GM18507 (cell line): ENCODE measurements at places on chromosomes 4 and X.

GRCh38 chrX:68249401-68249831 is 183.9 kb downstream of the OPHN1 start:
- no peak for DNase-seq

DNA sequence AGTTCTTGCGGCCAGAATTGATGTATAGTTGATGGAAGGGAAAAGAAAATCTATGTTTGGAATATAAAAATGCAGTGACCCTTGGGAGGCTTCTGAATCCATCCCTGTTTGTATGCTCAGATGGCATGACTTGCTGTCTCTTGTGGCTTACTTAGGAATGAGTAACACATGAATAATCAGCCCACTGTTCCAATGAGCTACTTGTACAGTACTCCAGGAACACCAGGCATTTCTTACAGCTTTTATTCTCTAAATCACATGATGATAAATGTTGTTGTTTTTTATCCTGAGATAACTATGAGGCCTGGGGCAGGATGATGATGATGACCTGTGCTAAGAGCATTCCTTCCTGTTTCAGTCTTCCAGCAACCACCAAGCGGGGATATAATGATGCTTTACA is 18.9 kb downstream of the TMPRSS11E start:
- DNase-seq: no peak

DNA sequence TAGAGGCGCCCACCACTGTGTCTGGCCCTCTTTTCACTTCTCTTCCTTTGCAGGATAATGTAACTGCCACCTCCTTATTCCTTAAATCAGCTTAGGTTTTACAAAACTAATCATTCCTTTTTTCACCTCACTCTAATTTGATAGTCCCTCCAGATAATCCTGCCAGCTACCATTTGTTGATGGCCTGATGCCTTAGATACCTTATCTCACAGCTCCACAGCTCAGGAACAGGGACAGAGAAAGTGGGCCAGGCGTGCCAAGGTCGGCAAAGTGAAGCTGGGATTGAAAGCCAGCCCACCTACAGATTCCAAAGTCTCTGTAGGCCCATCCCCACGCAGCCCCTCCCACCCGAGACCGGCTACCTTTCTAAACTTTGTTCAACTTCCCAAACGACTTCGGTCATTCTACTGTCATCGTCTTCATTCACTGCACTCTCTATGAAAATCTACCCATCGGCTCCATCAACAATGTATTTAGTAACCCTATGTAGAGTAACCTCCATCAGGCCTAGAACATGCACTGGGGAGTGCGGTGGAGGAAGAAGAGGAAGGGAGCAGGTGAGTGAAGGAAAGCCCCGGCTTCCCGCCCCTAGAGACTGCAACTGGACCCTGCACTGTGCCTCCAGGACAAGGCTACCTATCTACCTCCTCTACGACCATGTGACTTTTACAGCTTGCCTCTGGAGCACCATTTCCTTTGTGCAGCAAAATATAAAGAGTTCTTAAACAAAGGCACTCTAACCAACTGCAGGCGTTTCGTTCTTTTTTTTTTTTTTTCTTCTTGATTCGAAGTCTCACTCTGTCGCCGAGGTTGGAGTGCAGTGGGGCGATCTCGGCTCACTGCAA is 1.5 kb downstream of the CASP6 start:
- DNase-seq: no peak

DNA sequence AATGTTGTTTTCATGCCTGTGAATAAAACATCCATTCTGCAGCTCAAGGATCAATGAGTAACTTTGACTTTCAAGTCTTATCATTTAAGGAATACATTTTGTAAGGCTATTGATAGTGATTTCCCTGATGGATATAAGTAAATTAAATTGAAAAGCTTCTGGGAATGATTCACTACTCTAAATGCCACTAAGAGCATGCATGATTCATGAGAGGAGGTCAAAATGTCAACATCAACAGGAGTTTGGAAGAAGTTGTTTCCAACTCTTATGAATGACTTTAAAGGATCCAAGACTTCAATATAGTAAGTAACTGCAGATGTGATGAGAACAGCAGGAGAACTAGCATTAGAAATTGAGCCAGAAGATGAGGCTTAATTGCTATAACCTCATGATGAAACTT is 1487.3 kb downstream of the PCDH7 start:
- DNase-seq: no peak

GRCh38 chrX:6986915-6987314 is 160.6 kb upstream of the STS start:
- no peak for DNase-seq

GRCh38 chrX:19017271-19017670 is 33.4 kb upstream of the PHKA2 start:
- peak; percentile 1 for DNase-seq

DNA sequence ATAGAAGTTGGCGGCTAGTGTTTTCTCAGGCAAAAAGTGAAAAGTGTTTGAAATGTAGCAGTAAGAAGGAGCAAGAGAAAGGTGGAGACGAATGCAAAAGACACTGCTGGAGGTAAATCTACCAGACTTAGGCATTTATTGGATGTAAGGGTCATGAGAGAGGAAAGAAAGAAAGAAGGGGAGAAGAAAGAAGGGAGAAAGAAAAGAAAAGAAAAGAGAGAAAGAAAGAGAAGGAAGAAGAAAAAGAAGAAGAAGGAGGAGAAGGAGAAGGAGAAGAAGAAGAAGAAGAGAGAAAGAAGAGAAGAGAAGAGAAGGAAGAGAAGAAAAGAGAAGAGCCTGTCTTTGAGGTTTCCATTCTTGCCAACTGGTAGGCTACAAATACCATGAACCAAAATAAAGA is 31.2 kb downstream of the OPHN1 start:
- DNase-seq: no peak

DNA sequence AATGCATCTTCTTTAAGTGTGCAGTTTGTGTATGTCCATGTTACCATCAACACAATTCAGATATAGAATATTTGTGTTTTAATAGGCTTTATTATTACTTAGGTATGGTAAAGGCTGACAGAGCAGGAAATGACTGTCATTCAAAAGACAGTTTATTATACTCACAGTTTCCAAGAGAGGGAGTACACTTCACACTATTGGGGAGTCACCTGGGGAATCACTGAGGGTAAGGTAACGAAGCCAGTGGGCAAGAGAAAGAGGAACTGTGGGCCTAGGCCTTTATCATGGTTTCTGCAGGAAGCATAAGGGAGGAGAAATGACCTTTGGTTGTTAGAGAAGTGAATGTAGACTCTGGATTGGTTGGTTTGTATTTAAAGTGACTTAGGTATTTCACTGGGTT is 235.1 kb upstream of the HCCS start:
- DNase-seq: no peak

- DNase-seq: no peak
These were observed 653 bp downstream of the HHIP start for GRCh38 chr4:144646523-144647094.

DNA sequence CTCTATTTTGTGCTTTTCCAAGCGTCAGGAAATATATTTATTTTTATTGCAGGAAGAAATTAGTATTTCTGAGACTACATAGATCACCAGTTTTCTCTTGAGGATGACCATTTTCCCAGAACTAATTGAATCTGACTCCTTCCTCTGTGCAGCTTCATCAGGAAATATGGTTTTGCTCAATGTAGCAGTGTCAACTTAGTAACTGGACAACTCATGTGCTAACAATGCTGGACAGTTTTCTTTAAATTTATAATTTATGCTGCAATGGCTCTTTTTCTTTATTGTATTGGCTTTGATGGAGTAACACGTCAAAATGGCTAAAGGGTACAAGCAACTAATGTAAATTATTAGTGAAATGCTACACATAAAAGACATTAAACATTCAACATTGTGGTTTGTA is 531.5 kb downstream of the ANKRD50 start:
- no peak for DNase-seq

DNA sequence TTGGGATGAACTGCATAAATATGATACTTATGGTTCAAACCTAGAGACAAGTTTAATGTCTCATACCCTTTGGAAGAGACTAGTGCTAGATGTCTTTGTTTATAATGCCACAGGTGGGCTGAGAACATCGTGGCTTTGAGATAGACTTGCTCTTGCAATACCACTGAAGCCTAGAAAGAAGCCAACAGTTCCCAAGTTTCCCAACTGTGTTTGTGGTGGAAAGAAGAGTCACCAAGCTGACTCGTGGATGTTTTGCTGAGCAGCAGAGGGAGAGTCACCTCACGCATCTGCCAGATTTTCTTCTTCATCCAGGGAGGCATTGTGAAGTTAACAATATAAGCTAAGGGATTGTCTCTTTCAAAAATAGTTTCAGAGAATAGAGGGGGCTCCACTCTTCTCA is 1076.2 kb downstream of the C4orf33 start:
- DNase-seq: no peak

DNA sequence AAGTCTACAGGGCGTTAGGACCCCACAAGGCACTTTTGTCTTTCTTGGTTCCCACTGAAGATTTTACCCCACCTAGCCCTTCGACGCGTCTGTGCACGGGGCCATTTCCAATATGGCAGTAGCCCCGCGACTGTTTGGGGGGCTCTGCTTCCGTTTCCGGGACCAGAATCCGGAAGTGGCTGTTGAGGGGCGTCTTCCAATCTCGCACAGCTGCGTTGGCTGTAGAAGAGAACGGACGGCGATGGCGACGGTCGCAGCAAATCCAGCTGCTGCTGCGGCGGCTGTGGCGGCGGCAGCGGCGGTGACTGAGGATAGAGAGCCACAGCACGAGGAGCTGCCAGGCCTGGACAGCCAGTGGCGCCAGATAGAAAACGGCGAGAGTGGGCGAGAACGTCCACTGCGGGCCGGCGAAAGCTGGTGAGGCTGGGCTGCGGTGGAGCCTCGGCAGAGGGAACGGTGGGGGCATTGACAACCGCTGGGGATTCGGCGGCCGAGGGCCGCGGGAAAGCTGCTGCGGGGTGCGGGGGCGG is at the start of gene USP11:
Gene USP11 (plus strand): TSS at position 207 of the 530 bp plus-strand sequence. CDS start 35 bp downstream, at position 242.
- DNase-seq: no peak

- DNase-seq: no peak
These were observed 34.2 kb upstream of the SLIT2 start for GRCh38 chr4:20217521-20217920.

- no peak for DNase-seq
These were observed 103.9 kb downstream of the AASDH start for GRCh38 chr4:56283375-56283774.

GRCh38 chr4:139642364-139642763 is 23.3 kb upstream of the MGST2 start:
- no peak for DNase-seq

- no peak for DNase-seq
These were observed 44.4 kb downstream of the SEL1L3 start for GRCh38 chr4:25818371-25818871.

- DNase-seq: no peak
These were observed 37.2 kb downstream of the IDS start for GRCh38 chrX:149467920-149468319.

GRCh38 chrX:39729981-39730661 is 367.6 kb downstream of the BCOR start:
- DNase-seq: no peak

- no peak for DNase-seq
These were observed 34.9 kb downstream of the NFXL1 start for GRCh38 chr4:47879458-47879857.

DNA sequence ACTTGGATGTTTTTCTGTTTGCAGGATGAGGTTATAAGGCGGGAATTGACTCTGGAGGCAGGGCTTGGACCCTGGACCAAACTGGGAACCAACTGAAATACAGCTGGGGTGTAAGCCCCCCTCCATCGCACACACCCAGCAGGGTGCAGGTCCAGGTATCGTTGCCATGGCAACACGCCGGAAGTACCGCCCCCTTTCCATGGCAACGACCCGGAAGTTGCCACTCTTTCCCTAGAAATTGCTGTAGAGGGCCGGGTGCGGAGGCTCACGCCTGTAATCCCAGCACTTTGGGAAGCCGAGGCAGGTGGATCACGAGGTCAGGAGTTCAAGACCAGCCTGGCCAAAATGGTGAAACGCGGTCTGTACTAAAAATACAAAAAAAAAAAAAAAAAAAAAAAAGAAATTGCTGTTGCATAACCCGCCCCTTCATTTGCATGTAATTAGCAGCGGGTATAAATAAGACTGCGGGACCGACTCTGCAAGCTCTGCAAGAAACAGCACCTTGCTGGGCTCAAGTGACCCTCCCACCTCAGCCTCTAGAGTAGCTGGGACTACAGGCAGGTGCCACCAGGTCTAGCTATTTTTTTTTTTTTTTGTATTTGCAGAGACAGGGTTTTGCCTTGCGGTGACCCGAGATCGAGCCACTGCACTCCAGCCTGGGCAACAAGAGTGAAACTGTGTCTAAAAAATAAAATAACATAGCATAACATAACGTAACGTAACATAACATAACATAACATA is 139.6 kb downstream of the CRLF2 start:
- no peak for DNase-seq

DNA sequence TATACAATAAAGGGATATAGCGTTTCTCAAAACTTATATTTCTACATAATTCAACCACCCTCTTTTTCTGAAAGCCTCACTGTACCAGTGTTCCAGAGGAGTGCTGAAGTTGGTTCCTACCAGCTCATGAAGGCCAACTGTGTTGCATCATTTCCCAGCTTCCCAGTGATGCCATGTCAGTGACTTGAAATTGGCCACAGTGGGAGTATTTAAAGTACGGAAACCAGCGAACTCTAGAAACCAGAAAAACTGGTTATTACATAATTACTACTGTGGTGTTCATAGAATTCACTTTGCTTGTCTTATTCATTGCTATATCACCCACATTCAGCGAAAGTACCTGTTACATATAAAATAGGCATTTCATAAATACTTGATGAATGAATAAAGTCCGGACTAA is 135.4 kb downstream of the GC start:
- DNase-seq: no peak

DNA sequence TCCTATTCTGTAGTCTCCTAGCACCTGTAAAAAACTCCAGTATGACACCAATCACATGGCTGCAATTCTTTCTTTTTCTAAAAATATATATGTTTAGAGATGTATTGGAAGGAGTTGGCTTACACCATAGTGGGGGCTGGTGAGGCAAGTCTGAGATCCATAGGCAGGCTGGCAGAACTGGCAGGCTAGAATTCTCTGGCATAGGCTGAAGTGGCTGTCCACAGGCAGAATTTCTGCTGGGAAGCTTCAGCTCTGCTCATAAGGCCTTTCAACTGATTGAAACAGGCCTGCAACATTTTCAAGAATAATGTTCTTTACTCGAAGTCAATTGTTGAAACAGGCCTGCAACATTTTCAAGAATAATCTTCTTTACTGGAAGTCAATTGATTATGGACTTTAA is 37.0 kb downstream of the FGF2 start:
- no peak for DNase-seq

DNA sequence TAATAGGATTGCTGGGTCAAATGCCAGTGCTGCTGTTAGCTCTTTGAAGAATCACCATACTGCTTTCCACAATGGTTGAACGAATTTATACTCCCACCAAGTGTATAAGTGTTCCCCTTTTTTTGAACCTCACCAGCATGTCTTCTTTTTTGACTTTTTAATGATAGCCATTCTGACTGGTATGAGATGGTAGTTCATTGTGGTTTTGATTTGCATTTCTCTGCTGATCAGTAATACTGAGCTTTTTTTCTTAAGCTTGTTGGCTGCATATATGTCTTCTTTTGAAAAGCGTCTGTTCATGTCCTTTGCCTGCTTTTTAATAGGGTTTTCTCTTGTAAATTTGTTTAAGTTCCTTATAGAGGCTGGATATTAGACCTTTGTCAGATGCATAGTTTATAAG is 14.8 kb downstream of the USP38 start:
- no peak for DNase-seq
